Kidney epithelial cell (primary cell): ENCODE measurements at places on chromosomes 5 and 9.
A peak's percentile ranks its signal among the peaks of the same experiment; 100 is the strongest.

GRCh38 chr5:168286386-168286785 lies 5.1 kb upstream of the WWC1 start:
- no peak for DNase-seq

- no peak for DNase-seq
Observed at GRCh38 chr5:109374625-109375024, 35.1 kb downstream of the PJA2 start.

DNA sequence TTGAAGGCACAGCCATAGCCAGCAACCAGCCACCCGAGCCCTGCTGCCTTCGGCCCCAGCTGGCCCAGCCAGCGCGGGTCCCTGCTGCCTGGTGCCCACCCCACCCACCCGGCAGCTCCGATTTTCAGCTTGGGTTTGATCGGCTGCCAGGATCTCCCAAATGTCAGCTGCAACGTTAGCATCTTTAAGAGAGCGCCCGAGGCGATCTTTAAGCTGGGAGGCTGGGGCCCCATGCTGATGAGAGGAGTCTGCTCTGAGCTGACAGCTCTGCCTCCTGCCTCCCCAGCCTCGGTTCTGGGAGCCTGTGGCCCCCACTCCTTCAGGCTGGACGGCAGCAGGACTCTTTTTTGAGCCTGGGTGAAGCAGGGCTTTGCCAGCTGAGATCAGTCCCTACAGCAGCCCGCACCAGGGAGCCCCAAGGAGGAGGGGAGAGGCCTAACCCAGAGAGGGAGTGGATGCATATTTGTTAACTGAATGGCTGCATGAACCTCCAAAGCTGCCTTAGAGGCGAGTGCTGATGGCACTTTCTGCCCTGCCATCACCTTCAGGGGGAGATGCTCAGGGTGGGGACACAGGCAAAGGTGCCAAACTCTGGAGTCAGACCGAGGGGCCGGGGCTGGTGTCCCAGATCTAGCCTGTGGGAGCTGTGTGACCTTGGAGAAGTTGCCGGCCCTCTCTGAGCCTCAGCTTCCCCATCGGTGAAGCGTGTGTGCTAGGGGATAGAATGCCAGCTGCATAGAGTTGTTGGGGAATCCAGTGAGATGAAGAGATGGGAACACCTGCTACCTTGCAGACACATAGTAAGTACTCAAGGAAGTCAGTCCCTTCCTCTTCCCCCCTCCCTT lies 165.5 kb downstream of the C9orf50 start:
- no peak for DNase-seq

DNA sequence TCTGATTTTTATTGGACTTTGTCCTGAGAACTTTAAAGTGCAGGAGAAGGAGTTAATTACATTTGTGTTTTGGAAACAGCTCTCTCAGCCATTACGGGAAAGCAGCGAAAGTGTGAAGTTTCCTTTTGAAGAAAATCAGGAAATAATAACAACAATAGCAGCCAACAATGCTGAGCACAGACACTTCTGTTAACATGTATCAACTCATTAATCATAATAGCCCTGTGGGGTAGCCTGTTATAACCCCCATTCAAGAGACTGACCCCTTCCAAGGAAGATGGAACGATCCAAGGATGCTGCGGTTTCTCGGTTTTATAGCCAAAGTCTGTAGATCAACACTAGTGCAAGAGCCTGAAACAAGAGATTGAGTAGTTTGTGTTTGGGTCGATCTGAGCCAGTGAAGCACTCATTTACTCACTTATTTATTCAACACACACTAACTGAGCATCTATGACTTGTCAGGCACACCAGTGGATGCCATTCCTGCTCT lies 195.5 kb downstream of the DRD1 start:
- DNase-seq, result no peak

- no peak for DNase-seq
Observed at GRCh38 chr9:8872802-8873201, 1073.2 kb upstream of the DMAC1 start.

DNA sequence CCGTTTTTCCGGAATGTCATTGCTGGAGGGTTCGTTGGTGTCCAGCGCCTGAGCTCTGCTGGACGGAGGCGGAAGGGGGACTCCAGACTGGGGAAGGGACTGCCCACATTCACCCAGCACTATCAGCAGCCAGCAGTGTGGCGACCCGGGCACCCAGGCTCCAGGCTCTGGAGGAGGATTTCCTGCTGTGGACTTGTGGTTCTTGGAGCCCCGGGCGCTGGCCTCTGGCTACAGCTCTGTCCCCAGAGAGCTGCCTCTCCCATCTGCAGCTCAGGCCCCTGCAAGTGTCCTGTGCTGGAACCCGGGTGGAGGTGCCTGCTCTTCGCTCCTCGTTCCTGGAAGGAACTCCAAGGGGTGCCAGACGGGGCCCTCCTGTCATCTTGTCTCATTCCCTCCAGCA lies 152.6 kb downstream of the RGS3 start:
- DNase-seq, result no peak

DNA sequence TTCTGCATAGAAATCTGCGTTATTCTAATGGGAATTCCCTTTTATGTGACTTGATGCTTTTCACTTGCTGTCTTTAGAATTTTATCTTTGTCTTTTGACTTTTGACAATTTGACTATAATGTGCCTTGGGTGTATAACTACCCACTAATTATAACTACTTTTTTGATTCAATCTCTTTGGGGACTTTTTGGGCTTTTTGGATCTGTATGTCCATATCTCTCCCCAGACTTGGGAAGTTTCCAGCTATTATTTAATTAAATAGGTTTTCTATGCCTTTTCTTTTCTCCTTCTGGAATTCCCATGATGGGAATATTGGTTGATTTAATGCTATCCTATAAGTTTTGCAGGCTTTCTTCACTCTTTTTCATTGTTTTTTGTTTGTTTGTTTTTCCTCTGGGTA lies 57.9 kb downstream of the LRRTM2 start:
- DNase-seq, result no peak

DNA sequence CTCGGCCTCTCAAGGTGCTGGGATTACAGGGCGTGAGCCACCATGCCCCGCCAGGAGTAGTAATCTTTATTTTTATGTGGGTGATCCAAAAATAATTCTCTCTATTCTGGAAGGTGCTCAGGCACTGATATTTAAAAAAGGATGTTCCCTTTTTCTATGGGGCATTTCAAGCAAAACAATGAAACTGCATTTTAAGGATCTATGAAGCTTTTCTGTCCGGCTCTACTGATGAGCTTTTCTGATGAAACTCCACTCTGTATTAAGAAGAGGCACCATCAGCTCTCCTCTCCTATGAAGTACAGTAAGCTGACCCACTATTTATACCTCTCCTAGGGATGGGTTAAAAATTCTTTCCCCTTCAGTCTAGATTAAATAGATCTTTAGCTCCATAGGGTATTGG lies 7.4 kb downstream of the ADAM19 start:
- DNase-seq, result no peak

- DNase-seq, result no peak
Observed at GRCh38 chr5:9455826-9456434, 89.9 kb downstream of the SEMA5A start.

DNA sequence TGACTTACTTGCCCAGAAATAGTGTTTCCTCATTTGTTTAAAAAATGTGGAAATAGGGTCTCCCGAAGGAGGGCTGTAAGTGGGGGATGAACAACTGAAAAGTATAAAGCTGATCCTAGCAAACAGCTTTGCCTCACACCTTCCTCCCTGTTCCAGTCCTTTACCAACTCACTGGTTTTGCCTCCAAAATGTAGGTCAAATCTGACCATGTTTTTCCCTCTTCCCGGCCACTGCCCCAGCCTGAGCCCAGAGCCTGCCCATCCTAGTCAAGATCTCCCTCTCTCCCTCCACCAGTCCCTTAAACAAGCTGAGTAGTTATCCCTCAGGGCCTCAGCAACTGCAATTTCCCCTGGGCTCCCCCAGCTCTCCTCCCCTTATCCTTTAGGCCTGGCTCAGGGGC lies 82.4 kb upstream of the FBXW11 start:
- no peak for DNase-seq

DNA sequence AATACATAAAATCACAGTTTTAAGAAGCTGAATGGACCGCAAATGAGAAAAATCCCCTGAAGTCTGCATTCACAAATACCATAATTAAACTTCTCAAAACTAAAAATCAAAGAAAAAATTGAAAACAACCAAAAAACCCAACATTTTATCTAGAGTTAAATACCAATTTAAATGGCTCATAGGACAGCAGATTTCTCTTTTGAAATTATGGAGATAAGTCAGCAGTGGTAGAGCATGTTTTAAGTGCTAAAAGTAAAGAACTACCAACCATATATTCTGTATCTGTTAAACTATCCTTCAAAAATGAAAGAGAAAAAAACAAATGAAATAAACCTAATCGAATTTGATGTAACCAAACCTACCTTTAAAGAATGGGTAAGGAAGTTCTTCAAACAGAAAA lies 862.8 kb downstream of the TAF11L14 start:
- DNase-seq, result no peak

- no peak for DNase-seq
Observed at GRCh38 chr9:125523681-125524080, 183.3 kb downstream of the MAPKAP1 start.

GRCh38 chr9:114723931-114724330 lies 41.9 kb upstream of the TEX48 start:
- no peak for DNase-seq

GRCh38 chr5:34833976-34834793 lies 4.8 kb upstream of the TTC23L start:
- no peak for DNase-seq

GRCh38 chr5:114252226-114252625 lies 109.6 kb upstream of the KCNN2 start:
- DNase-seq, result no peak

- no peak for DNase-seq
Observed at GRCh38 chr5:151568036-151568435, 23.1 kb downstream of the FAT2 start.

GRCh38 chr9:34139477-34140146 lies 13.1 kb upstream of the DCAF12 start:
- peak; percentile 55 for DNase-seq
